ENCODE measurements at places on chromosomes 2 and 18.

DNA sequence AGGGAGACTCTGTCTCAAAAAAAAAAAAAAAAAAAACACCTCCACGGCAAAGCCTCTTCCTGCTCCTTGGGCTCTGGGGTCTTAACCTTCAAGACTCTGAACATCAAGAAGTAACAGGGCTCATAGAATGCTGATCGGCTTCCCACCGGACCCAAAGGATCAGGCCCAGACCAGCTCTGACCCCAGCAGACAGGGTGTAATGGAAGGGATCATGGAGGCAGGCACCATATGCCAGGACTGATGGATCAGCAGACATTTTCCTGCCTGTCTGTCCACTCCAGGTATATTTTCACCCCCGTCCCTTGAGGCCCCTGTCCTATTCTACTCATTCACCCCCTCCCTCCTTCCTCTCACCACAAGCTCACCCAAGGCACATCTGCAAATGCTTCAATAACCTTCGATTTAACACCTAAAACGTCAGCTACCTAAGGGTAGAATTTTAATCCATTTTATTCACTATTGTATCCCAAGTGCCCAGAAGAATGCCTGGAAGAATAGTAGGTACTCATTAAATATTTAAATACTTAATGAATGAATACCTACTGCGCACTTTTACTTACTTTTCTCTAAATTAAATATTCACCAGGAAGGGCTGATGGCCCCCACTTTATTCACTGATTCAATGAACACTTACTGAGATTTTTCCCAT is 4.6 kb upstream of the SPEG start:
- DNase-seq = no peak

DNA sequence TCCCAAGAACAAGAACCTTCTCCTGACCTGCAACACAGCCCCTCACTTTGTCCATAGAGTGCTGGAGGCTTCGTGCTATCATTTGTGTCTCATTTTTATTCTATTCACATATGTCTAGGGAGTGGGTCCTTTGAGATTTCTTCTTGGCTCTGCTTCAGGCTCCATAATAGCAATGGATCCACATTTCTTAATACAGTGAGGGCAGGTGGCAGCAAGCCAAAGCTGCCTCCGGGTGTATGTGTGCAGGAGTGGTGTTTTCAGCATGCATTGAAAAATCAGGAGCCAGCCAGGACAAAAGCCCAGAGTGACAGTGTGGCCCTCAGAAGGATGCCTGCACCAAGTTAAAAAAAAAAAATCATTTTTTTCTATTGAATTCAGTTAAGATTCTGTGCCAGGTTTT is 115.1 kb upstream of the PELI1 start:
- DNase-seq = no peak

DNA sequence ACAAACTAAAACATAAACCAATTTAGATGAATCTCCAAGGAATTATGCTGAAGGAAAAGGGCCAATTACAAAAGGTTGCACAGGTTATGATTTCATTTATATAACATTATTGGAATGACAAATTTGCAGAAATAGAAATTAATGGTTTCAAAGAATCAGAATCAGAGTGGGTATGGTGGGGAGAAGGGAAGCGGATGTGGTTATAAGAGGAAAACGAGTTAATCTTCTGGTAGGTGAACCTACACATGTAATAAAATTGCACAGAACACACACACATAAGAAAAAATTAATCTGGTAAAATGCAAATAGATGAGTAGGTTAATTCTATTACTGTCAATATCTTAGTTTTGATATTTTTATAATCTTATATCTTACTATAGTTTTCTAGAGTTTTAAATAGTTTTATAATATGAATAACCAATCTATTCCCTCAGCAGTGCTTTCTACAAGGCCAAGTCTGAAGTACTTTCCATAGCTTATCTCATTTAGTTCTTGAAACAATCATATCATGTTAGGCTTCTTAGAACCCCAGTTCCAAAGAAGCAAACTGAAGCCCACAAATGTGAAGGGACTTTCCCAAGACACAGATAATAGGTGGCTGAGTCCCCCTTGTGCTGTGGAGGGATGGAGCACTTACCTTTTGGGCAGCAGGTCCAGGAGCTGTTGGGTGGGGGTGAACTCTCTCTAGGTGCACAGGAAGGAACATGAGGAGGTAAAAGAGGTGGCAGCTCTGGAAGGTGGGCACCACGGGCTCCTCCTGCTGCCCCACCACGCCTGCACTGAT is 31.5 kb downstream of the ZNF519 start:
- DNase-seq = peak; percentile 28

- DNase-seq = no peak
Observed at GRCh38 chr2:28345619-28346018, 47.0 kb upstream of the FOSL2 start.

- DNase-seq = no peak
Observed at GRCh38 chr2:103847276-103847675, 1006.6 kb upstream of the POU3F3 start.
